ENCODE measurements at places on chromosomes 12 and 14.

- no peak for DNase-seq
These were observed 4.9 kb downstream of the ST8SIA1 start for GRCh38 chr12:22329621-22330020.

DNA sequence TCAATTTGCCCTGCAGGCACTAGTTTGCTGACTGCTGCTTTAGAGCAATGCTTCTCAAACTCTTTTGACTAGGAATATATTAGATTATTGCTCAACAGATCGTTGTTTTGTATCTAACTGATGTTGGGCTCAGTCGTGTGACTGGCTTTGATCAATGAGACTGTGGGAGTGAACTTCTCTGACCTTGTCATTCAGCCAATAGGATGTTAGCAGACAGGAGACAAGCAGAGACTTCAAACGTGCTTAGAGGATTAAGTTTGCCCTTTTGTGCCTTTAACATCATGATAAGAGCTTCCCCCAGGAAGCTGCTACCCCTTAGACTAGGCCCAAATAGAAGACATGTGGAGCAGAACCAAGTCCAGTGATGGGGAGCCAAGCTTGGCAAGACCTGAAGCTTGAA is 76.7 kb upstream of the ELK3 start:
- DNase-seq, result no peak

GRCh38 chr14:87160989-87161388 is 832.0 kb downstream of the GALC start:
- peak; percentile 41 for DNase-seq

DNA sequence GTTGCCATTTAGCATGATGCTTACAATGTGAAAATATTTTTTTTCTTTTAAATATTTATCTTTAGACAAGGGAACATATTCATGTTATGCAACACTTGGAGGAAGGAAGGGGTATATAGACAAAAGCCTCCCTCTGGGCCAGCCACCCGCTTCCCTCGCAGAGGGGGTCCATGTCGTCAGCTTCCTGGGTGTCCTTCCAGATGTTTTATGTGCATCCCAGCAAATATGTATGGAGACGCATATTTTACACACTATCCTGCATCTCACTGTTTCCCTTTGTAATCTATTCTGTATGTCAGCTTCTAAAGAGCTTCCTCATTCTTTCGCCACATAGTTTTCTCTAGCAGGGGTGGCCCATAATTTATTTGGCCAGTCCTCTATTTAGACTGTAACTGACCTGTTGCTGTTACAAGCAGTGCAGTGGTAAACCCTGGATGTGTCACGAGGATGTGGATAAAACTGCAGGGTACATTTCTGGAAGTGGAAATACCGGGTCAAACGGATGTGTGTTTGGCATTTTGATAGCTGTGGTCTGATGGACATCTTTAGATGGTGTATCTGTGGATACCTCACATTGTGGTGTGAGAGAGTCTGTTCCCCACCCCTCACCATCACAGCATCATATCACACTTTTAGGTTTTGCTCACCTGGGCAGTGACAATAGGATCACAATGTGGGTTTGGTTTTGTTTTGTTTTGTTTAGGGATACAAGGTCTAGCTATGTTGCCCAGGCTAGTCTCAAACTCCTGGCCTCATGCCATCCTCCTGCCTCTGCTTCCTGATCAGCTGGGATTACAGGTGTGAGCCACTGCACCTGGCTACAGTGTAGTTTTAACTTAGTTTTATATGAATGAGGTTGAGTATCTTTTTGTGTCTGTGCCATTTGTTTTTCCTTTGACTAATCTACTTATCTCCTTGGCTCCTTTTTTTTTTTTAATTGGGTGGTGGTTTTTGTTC is 31.6 kb downstream of the FAM222A start:
- no peak for DNase-seq

GRCh38 chr12:75814851-75815754 is 216.5 kb downstream of the PHLDA1 start:
- peak; percentile 97 for DNase-seq

DNA sequence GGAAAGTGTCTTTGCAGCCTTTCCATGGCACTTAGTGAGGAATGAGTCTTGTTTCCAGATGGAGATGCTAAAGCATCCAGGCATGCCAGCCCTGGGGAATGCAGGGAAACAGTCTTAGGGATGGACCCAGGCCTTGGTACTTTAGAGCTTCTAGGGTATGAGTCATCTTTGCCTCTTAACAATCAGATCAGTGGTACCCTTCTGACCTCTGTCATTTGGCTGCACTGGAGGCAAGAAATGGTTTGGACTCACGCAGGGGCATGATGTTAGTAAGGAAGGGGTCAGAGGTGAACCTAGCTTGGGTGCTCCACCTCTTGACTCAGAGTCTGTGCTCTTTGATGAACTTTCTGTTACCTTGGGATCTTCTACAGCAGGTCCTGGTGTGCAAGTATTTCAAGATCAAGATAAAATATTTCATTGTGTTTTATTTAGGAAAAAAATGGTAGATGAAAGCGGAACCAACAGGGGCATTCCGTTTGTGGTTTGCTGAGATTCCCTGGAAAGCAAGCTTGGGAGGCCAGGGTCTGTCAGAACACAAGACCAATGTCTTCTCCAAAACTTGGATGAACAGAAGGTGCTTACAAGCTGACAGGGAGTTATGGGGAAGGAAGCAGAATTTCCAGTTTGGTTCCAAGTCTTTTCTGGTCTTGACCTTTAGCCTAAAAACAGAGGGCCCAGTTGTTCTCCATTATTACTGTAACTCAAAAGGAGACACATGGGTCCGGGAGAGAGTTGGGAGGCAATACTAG is 216.2 kb downstream of the ZFP36L1 start:
- peak; percentile 83 for DNase-seq

GRCh38 chr12:52660934-52661499 is 9.0 kb upstream of the KRT2 start:
- no peak for DNase-seq

DNA sequence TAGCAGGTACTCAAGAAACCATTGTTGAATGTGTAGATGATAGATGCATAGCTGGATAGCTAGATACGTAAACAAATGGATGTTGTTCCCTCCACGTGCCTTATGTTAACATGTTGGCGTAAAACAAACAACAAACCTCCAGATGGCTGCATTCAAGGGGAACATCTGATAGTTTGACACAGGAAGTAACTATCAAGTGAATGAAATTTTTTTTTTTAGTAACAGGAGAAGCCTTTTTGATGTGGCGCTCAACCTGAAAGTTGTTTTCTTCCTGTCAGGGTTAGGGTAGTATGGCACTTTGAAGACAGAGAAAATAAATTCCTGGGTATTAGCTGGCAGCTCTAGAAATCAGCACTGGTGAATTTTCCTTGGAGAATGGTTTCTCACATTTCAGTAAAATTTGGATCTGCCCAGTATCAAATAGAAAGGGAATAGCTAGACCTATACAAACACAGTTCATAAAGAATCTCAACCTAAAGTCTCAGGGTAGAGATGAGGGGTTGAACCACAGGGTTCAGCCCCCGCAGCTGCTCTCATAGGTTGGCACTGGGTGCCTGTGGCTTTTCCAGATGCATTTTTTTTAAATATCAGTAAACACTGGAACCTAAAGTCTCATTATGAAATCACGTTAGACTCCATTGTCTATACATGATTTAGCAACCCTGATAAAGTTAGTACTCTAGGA is 18.8 kb upstream of the RAP1B start:
- no peak for DNase-seq

DNA sequence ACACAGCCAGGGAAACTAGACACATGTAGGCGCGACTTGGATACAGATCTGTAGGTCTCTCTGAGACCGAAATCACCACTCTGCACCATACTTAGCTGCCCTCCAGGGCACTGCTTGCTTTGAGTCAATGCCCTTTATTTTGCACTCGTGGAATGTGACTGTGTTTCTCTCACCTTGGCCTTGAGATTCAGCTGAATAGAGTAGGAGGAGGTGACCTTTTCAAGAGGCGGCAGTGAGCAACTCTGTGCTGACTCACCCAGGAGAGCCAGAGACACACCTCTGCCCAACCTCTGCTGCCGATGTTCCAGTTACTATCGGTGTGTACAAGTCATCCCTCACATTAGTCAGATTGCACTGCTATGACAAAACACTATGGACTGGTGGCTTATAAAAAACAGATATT is 583.4 kb downstream of the VRK1 start:
- DNase-seq, result no peak

- peak; percentile 40 for DNase-seq
These were observed 27.1 kb upstream of the LUM start for GRCh38 chr12:91138337-91138920.

GRCh38 chr14:43471595-43471994 is 1035.5 kb downstream of the FSCB start:
- DNase-seq, result no peak

- DNase-seq, result peak; percentile 43
These were observed 60.6 kb downstream of the SLC25A47 start for GRCh38 chr14:100383727-100384158.

GRCh38 chr12:109717390-109718357 is 4.0 kb downstream of the FAM222A start:
- DNase-seq, result no peak

GRCh38 chr12:613996-614395 is 49.2 kb downstream of the NINJ2 start:
- no peak for DNase-seq

DNA sequence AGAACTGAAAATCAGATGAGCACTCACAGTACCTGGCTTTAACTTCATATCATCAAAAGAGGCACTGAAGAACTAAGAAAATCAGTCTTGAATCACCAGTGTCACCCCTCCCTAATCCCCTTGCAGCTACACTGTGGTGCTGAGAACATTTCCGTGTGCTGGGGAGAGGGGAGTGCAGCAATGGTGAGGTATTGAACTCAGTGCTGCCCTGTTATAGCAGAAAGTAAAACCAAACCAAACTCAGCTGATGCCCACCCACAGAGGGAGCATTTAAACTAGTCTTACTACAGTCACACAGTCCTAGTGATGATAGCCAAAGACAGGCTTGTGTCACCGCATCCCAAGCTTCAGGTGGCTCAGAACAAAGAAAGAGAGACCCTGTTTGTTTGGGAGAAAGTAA is 122.1 kb downstream of the CPNE8 start:
- no peak for DNase-seq

GRCh38 chr14:89452281-89452680 is 35.2 kb upstream of the FOXN3 start:
- DNase-seq, result no peak

DNA sequence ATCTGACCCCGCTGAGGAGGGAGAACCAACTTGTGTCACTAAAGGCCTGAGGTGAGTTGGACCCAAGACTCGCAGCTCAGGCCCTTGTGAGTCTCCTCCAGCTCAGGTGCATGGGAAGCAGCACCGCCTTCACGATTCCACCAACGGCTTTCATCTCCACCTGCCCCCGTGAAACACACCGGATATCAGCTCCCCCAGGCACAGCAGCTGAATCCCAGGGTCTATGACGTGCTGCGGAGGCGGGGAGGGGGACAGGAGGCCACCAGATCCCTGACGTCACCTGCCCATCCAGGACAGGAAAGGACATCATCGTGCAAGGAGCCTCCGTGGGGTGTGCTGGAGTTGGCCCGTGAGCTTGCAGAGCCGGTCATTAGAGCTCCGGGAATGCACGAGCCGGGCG is 18.5 kb upstream of the SFSWAP start:
- DNase-seq, result no peak

GRCh38 chr12:110316861-110317260 is 35.8 kb downstream of the ATP2A2 start:
- DNase-seq, result peak; percentile 92

DNA sequence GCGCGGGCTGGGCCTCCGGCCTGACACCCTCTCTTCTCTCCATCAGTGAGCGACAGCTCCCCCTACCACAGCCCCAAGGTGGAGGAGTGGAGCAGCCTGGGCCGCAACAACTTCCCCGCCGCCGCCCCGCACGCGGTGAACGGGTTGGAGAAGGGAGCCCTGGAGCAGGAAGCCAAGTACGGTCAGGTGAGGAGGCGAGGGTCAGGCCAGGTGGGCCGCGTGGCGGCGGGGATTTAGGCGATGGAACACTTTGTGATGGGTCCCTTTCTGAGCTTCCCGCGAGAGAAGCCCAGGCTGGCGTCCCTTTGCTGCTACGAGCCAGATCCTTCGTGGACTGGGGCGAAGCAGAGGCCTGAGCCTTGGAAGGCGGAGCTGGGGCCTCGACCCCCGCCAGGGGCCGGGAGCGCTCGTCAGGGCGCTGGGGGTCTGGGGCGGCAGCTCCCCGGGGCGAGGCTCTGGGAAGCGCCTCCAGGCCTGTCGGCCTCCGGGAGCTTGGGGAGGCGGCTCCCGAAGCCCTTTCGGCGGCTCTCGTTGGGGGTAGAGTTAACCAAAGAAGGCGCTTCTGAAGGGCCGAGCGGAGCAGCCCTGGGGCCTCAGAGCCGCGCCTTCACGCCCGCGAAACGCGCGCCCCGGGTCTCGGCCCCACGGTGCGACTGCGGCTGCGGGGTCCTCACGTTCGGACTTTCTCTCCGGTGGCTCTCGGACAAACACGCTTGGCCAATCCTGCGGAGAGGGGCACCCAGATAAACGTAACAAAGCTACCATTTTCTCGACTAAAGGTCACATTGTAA is 5.0 kb downstream of the PAX9 start:
- no peak for DNase-seq

DNA sequence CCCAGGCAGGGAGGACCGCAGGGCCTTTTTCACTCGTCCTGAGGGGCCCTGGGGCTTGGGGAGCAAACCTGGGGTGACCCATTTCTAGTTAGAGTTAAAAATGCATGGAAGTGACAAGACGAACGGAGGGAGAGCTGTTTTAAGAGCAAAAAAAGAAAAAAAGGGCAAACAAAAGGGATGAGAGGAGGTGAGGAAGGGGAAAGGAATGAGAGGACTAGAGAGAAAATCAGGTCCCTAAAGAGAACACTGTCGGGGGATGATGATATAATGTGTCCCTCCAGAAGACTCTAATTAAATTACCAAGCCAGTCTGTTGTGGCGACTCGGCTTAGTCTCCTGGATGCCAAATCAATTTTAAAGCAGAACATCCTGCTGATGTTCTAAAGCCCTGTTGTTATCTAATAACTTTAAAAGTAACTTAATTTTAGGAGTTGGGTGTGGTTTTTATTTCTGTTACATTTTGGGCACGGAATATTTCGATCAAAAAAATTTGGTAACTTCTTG is 1.1 kb downstream of the ANO6 start:
- peak; percentile 24 for DNase-seq

- peak; percentile 80 for DNase-seq
These were observed 1.6 kb upstream of the C1R start for GRCh38 chr12:7093892-7094291.
